Right renal pelvis (tissue), 4 donors: ENCODE measurements at places on chromosomes 13 and 19. TPM values are rescaled to one million over a fixed set of nuclear protein-coding genes. Genes with fewer than 3 reads are reported as not detected.

The SLAIN1 gene
- 25.2 TPM for polyA plus RNA-seq

The SERPINE3 gene
- 0.20 TPM for polyA plus RNA-seq

The OR7A5 gene
- polyA plus RNA-seq = 0.04 TPM

The KLK6 gene
- polyA plus RNA-seq = 53.2 TPM
